Anterior cingulate cortex (tissue), 58 donors: ENCODE measurements at places on chromosomes 5 and 9.

- DNase-seq, result no peak
Observed at GRCh38 chr5:139383993-139384590, 995 bp upstream of the SLC23A1 start.

GRCh38 chr5:80777347-80778287, 122.8 kb upstream of the DHFR start:
- no peak for DNase-seq

DNA sequence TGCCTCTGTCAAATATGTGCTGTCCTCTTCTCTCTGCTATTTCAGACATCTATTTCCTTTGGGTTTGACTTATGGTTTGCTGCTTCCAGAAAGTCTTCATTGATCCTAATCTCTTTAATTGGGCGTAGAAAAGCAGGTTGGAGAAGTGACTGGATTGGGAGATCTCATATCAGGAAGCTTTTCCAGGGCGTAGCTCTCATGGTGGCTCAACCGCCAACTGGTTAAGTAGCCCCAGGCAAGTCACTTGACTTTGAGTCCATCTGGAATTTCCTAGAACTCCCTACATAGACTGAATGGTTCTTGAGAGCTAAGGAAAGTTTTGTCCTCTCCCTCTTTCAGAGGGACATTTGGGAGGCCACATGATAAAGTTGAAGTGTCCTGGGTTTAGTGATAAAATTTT, 192.3 kb upstream of the GLRA1 start:
- no peak for DNase-seq

- DNase-seq, result peak; percentile 44
Observed at GRCh38 chr5:157571357-157571827, 4.2 kb downstream of the ADAM19 start.

DNA sequence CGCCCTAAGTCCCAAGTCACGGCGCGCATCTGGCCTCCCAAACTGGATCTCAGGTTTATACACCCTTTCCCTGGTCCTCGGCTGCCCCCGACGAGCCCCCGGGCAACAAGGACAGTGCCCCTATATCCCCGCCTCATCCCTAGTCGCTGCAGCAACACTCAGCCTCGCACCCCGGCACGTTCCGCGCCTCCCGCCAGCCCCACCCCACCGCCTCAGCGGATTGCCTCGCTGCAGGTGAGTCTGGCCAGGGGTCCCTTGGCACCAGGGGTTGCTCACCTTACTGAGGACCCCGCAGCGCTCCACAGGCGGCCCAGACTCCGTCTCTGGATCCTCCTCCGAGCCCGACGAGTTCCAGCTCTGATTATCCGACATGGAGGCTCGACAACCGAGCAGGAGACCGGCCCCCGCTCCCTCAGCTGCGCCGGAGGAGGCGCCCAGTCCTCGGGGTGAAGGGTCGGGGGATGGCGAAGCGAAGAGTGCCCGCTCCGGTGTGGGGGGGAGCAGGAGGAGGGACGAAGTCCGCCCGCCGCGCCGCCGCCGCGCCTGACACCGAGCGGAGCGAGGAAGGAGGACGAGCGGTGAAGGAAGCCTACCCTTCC, 494 bp downstream of the CERT1 start:
- DNase-seq, result peak; percentile 69

GRCh38 chr5:132468656-132469379, 21.8 kb downstream of the IRF1 start:
- no peak for DNase-seq

GRCh38 chr5:18972177-18972576, 1015.8 kb downstream of the CDH18 start:
- no peak for DNase-seq
